ENCODE measurements at places on chromosomes 1 and 21.

DNA sequence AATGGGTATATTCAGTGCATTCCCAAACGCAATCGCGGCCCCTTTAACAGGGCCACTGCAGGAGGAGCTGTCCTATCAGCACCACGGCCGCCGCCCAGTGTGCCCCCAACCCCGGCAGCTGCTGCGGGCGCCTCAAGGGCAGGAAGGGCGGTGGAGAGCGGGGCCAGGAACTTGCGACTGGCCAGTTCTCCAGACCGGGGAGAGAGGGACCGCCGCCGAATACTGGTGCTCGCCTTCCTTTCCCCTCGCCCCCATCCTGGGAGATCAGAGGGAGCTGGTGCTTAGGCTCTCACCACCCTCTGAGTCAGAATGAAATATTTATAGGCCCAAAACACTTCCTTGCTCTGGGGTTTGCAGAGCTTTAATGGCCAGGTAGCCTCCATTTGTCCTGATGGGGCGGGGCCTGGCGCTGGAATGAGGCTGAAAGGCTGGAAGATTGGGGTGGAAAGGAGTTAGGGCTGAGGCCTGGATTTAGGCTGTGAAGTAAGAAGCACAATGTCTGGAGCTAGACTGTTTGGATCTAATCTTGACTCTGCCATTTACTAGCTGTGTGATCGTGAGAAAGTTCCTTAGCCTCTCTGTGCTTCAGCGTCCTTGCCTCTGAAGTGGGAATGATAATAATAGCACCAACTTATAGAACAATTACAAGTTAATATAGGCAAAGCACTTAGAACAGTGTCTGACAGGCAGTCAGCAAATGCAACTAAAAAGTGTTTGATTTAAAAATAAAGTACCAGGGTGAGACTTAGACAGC, 75.5 kb downstream of the NAV1 start:
- no peak for DNase-seq

- DNase-seq, result no peak
Observed at GRCh38 chr1:186802388-186802787, 26.4 kb upstream of the PLA2G4A start.

GRCh38 chr1:116738673-116739370, 15.4 kb upstream of the CD2 start:
- peak; percentile 83 for DNase-seq

DNA sequence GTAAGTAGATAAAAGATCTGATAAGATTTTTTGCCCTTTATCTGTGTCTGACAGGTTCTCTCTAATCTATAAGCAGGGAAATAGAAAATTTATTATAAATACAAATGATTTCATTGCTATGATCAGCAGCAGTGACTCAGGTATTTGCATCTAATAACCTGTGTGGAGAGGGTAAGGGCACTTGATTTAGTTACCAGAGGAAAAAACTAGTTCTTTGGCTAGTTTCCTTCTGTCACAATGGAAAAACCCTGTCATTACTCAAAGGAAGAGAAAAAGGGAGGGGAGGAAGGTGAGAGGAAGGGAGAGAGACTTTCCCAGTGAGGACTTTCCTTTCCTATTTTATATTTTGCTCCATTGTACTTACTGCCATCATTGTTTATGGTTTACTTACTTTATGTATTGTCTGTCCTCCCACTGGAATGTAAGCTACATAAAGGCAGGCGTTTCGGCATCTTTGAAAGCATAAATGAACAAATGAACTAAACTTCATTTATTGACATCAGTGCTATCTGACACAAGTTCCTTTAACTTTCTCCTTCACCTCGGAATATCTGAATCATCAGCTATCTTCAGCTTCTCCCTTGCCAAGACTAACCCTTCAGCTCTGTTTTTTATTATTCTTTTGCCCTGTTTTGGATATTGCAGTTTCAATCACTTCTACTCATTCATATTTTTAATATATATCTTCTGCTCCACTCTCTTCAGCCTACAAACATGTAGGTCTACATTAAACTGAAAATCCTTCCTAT, 34.9 kb downstream of the WDR3 start:
- no peak for DNase-seq

- DNase-seq, result no peak
Observed at GRCh38 chr21:21631961-21632360, 633.8 kb downstream of the NCAM2 start.

- DNase-seq, result no peak
Observed at GRCh38 chr21:44910229-44911067, 10.3 kb downstream of the ITGB2 start.

- DNase-seq, result no peak
Observed at GRCh38 chr21:43626390-43626789, 32.9 kb downstream of the HSF2BP start.

GRCh38 chr1:219489636-219490035, 123.3 kb downstream of the ZC3H11B start:
- DNase-seq, result no peak

GRCh38 chr1:9595968-9596340, 7.2 kb downstream of the TMEM201 start:
- no peak for DNase-seq

DNA sequence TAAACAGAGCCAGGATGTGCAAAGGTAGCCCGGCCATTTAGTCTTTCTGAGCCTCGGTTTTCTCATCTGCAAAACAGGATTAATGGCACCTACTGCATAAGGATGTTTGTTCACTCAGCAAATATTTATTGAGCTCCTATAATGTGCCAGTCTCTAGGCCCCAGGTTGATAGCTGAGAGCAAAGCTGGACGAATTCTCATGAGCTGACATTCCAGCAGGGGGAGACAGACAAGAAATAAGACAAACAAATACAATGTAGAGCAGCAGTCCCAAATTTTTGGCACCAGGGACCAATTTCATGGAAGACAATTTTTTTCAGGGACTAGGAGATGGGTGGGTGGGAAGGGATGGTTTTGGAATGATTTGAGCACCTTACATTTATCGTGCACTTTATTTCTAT, 74.3 kb upstream of the PAX7 start:
- no peak for DNase-seq

DNA sequence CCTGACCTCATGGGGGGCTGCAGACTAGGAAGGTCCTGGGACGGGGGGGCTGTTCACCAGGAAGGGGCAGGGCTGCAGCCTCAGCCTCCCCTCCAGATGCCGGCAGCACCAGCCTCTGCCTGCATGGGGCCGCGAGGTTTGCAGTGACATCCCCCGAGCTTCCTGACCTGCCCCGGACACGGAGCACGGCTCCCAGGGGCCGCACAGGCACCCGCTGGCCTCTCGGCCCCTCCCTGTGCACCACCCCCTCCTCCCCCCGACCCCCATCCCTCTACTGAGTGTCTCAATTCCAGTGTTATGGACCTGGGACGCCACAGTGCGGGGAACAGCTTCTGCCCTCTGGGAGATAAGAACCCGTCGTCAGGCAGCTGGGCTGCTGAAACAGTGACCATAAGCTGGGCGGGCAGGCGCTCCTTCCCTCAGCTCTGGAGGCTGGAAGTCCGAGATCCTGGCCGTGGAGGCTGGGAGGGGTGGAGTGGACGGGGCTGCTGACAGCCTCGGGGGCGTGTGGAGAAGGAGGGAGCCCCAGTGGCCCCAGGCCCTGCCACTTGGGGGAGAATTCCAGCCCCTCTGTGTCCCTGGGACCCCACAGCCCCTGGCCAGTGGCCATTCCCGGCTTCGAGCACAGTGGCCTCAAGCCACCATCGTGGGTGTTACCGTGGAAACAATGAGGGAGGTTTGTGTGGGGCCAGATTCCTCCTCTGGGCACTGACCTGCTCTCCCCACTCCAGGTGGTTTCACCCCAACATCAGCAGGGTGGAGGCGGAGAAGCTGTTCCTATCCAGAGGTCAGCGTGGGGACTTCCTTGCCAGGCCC, 11.6 kb downstream of the RNF223 start:
- no peak for DNase-seq

- no peak for DNase-seq
Observed at GRCh38 chr1:36253161-36253862, 29.1 kb downstream of the THRAP3 start.

- no peak for DNase-seq
Observed at GRCh38 chr1:207983044-207983635, 72.2 kb upstream of the CD34 start.

DNA sequence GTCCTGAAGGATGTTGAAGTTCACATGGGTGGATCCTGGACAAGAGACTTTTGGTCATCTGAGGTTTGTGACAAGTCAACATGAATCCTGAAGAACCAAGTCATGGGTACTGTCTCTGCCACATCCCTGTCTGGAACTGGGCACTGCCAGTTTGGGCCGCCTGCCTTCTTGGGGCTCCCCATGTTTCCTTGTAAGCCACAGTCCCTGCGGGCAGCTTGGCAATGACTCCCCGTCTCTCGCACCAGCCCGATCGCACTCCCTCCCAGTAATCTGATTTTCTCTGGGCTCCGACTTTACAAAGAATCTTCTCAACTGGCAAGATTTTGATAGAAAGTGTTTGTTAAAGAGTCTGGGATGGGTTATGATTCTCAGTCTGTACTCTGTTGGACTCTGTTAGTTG, 80.4 kb downstream of the DDX20 start:
- DNase-seq, result no peak

DNA sequence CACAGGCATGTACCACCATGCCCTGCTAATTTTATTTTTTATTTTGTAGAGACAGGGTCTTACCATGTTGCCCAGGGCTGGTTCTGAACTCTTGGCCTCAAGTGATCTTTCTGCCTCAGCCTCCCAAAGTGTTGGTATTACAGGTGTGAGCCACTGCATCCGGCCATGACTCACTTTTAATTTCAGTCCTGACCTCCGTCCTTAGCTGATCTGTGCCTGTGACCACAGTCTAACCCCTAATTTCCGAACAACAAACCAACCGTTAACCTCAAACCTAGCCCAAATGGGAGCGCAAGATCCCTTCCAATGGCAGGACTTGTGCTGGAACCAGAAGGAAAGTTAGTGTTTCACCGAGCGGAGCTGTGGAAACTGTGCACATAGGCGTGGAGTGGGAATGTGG, 29.3 kb upstream of the MAN1C1 start:
- no peak for DNase-seq

DNA sequence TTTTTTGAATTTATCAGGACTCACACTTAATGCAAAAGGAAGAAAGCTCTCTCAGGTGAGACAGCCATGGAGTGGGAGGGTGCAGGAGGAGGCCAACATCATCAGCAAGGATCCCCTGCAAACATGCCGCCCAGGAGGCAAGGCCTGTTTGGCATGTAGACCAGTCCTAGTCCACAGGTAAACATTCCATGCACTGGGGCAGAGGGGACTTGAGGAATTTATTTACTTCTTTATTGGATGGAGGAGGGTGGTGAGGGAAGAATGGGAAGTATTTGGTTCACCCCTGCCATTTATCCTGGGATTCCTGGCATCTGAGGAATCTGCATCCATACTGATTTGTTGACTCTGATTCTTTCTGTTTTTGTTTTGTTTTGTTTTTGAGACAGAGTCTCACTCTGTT, 1.5 kb upstream of the UQCRHL start:
- DNase-seq, result no peak

DNA sequence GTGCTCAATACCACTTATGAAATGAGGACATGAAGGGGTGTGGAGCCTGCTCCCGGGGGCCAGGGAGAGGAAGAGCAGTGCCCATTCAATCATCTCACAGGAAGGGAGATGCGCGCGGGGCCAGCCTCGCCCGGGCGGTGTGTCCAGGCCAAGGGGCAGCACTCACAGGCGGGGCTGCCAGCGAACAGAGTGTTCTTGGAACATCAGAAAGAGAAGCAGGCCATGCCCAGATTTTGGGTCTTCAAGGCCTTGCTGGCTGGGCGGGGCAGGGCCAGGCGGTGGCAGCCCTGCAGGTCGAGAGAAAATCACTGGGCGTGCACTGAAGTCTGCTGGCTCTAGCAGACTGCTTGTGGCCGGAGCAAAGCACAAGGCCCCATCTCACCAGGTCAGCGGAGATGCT, 168.6 kb downstream of the PRDM16 start:
- DNase-seq, result no peak

DNA sequence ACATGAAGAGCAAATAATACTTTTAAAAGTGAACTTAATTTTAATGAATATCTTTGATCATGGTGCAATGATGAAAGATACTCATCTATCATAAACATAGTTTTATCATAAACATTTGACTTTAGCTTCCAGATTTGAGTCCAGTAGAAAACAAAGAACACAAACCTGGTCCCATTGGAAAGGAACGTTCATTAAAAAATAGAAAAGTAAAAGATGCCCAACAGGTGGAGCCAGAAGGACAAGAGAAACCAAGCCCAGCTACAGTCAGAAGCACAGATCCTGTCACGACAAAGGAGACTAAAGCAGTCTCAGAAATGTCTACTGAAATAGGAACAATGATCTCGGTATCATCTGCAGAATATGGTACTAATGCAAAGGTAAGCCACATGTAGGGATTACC, 55.6 kb upstream of the MYOCOS start:
- DNase-seq, result no peak

GRCh38 chr1:118323246-118323645, 138.2 kb upstream of the SPAG17 start:
- DNase-seq, result no peak

DNA sequence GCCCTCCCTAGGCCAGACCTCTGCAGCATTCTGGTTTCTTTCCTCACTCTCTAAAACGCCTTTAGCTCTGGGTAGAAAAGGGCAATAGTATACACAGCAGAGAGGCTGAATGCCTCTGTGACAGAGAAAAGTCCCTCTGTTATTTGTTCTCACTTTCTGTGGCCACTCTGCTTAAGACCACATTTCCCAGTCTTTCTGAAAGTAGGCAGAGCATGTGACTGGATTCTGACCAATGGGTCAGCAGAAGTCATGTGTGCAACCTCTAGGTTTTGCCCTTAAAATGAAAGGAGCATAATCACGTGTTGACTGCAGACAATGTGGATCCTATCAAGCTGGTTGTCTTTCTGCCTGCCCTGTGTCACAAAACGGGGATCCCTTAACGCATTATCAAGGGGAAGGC, 79.7 kb upstream of the MARK1 start:
- no peak for DNase-seq

DNA sequence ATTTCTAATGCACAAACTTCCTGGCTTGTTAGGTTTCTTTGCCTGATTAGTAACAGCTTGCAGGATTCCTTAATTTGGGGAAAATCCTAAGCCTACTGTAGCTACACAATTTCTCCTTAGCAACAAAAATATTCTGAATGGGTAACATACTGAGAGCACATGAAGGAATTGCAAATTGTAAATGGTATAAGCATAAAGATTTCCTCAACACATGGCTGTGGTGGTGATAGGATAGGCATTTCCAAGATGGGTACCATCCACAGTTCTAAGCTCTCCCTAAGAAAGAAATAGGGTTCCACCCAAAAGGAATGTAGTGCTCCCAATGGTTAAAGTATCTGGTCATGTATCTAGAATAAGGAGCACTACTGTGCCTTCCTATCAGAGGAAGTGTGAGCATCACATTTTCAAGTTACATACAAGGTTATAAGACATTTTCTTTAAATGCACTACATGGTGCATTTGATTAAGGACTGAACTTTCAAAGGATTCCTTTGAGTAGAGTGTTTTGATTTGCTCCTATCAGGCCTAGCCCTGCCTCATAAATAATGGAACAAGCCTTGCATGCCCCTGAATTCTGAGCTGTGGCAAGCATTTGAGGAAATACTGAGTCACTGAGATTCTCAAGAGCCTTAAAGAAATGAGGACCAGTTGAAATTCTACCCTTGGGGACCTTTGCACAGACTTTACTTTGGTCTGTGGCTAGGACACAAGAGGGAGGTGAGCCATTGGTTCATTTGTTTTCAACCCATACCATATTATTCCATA, 286.4 kb downstream of the PTBP2 start:
- DNase-seq, result no peak

Data from T-helper 2 cell treated with Interferon-gamma antibody and Interleukin-4, amounts not matched to agents 5 μg/mL and 100 μg/mL, for 36 hours (primary cell).